ENCODE measurements at places on chromosomes 2 and 18. TPM values are rescaled to one million over a fixed set of nuclear protein-coding genes. Genes with fewer than 3 reads are reported as not detected.

DNA sequence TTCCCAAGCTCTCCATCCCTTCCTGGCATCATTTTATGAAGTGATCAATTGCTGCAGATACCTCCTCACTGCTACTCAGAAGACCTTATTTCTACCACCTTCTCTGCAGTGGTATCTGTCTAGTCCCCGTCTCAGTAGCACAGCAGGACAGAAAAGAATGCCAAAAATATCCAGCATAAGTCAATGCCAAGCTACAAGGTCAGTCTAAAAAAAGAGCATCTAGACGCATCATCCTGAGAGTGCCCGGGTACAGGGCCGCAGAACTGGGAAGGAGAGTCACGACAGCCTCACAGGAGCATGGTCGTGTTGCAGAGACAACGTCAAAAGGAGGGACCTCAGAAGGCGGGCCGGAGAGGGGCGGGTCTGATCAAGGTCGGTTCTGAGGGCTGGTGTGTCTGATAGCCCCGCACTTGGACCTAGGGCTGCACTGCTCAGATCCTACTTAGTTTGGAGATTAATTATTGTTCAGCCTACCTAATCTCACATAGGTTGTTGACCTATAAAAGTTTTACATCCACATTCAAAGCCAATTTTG, 24.3 kb upstream of the SNTG2 start:
- DNase-seq = no peak

GREB1L gene
- 0.60 TPM for total RNA-seq

DNA sequence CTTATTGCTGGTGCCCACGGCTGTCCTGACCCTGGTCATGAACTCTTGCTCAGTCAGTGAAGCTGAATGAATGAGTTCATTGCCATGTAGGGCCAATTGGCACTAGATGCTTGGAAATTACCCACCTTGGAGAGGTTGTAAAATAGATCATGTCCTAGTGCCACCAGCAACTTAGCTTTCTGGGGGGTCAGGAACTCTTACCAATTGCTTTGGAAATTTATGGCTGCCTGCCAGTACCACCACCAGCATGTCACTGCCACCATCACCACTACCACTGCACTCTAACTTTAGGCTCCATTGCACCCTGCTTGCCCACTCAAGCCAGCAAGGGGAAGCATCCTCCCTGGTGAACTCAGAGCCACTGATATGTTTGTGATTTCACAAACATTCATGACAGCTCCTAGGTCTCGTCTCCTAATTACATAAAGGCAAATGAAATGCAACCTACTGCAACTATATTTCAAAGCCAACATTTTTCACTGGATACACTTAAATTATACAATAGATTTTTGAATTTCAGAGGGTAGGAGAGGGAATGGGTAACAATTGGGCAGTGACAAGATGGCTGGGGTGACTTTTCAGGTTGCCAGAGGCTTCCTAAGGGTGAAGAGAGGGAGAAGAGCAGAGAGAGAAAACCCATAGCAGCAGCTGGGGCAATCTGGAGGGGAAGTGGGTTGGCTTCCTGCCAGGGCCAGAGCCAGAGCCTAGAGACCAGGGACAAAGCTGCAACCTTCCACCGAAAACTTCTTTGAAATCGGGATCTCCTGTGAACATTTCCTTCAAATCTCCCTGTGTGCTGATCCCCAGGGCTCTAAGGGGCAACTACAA, 3.5 kb upstream of the EMILIN1 start:
- no peak for DNase-seq

DNA sequence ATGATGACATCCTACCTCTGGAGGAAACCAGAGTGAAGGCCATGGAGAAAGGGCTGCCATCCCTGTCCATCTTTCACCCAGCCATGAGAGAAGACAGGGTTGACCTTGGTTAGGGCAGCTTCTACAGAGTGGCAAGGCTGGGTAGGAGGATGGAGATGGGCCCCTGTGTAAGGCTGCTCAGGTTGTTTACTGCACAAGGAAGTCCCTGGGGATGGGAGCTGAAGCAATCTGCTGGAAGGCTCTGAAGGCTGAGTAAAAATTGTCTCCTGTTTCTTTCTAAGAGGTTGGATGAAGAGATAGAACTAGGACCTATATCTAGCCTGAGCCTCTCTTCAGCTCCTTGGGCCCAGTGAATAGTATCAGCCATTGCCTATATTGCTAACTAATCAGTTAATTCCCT, 14.4 kb downstream of the ELMOD3 start:
- no peak for DNase-seq

GRCh38 chr18:35050028-35050546, 8.9 kb downstream of the MAPRE2 start:
- no peak for DNase-seq

RND3 gene
- 160 TPM for total RNA-seq

GRCh38 chr2:74119339-74119738, 28.4 kb downstream of the BOLA3 start:
- no peak for DNase-seq

GRHL1 gene
- 0.81 TPM for total RNA-seq

TRIM43 gene
- not detected for total RNA-seq

- DNase-seq = no peak
Observed at GRCh38 chr2:1227274-1227900, 185.9 kb upstream of the TPO start.

- no peak for DNase-seq
Observed at GRCh38 chr2:197285361-197285760, 25.2 kb downstream of the ANKRD44 start.

KIF1A gene
- total RNA-seq = 4.3 TPM

- DNase-seq = no peak
Observed at GRCh38 chr18:54718408-54718773, 109.9 kb upstream of the RAB27B start.

ARHGAP25 gene
- total RNA-seq = 0.43 TPM

DNA sequence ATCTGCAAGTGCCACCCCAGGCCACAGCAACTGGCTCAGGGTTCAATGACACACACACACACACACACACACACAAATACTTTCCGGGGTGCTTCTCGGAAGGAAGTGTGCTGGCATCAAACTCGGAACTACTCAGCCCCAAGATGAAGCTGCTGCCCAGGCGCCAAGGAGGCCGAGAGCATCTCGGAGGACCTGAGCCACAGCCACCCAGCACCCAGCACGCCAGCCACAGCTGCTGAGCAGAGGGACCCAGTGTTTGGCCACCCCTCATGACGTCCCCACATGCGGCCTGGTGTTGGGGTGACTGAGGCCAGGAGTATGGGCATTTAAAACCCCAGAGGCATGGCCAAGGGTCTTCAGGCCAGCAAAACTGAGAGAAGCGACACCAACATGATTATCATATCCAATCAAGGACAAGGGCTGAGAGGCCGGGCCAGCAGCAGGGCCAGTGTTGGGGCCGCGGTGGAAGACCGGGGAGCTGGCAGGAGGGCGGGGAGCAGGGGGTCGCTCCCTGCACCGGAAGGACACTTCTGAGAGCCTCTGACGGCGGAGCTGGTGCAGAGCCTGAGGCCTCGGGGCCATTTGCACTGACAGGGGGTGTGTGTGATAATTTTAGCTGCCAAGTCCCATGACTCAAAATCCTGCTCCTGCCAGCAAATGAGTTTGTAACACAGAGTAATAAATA, 61.8 kb downstream of the BIN1 start:
- peak; percentile 75 for DNase-seq

SH3BP4 gene
- total RNA-seq = 60.1 TPM

GRCh38 chr2:72570413-72570812, 255.4 kb downstream of the EXOC6B start:
- no peak for DNase-seq

DNA sequence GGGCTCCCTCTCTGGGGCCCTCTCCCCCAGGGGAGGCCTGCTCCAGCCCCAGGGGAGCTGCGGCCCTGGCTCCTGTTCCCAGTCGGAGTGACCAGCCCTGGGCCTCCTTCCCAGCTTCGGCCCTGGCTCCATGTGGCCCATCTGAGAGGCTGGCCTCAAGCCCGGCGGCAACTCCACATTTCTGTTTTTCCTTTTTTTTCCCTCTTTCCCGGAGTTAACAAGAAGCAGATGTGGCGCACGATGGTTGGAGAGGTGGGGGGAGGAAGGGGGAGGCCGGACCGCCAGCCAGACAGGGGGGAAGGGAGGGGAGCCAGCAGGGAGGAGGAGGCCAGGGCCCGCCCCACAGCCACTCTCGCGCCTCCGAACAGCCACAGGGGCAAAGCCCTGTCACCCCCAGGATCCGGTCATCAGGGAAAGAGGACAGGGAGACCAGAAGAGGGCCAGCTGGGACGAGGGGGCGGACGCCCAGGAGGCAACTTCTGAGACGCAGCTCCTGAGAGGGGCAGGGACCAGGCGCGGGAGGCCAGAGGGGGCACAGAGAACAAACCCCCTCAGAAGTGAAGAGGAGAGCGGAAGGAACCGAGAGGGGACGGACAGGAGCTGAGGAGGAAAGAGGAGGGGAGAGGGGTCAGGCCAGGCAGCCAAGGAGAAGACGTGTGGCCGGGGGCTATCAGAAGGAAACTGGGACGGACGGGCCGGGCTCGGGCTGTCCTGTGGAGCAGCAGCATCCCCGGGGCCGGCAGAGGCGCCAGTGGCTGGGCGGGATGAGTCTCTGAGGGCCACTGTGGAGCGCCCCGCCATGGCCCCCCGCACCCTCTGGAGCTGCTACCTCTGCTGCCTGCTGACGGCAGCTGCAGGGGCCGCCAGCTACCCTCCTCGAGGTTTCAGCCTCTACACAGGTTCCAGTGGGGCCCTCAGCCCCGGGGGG, at the start of gene EMILIN1:
EMILIN1 (plus strand) TSS at position 349 of the 928 bp plus-strand sequence; CDS start at position 800, 451 bp downstream.
- peak; percentile 96 for DNase-seq

DNA sequence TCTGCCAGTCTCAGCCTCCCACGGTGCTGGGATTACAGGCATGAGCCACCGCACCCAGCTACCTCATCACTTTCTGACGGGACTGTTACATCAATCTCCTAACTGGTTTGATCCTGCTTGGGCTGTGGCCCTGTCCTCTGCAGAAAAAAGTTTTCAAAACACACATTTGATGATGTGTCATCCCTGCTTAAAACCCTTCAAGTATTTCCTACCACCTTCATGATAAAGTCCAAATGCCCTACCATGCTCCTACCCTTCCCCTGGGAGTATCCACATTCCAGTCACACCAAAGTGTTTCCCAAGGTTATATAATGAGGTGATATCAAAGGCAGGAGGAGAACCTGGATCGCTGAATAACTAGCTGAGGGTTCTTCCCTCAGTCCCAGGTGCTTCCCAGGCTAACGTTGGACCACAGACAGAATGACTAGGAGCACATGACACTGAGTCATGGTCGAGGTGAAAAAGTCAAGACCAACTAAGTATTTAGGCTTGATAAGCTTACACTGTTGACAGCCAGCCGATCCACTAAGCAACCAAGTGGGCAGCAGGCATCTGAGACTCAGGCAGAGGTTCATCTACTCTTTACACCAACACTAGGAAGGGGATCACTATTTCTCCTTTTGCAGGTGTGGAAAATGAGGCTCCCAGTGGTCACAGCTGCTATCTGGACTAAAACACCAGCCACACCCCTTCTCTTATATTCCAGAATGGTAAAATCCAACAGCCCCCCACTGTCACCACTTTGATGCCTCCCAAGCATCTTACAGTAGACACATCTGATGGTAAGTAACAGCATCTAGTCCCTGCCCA, 31.8 kb downstream of the CYRIA start:
- no peak for DNase-seq

DNA sequence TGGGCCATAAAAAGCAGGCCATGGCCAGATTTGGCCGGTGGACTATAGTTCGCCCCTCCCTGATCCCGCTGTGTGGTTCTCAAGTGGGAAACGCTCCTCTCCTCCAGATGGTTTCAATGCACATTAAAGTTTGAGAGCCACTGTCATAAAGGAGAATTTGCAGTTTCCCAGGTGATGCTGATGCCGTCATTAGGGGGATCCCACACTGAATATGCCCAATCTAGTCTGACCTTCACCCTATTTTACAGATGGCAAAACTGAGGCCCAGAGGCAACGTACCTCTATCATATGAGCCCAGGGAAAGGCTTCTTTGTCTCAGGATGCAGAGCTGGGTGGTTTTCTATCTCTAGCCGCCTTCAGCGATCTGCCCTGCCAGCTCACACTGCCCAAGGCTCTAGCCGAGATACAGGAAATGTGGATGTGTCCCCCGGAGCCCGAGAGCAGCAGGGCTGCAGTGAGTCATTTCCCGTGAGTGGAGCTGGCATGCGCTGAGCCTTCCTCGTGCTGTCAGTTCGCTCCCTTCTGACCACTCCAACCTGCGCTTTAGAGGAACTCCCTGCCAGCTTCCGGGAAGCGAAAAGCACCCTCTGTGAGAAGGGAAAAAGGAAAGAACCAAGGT, 116.2 kb downstream of the SMAD7 start:
- DNase-seq = peak; percentile 92

CERKL gene
- total RNA-seq = not detected

NBEAL1 gene
- total RNA-seq = 28.6 TPM

- no peak for DNase-seq
Observed at GRCh38 chr18:62781262-62781661, 65.9 kb downstream of the PHLPP1 start.

DNA sequence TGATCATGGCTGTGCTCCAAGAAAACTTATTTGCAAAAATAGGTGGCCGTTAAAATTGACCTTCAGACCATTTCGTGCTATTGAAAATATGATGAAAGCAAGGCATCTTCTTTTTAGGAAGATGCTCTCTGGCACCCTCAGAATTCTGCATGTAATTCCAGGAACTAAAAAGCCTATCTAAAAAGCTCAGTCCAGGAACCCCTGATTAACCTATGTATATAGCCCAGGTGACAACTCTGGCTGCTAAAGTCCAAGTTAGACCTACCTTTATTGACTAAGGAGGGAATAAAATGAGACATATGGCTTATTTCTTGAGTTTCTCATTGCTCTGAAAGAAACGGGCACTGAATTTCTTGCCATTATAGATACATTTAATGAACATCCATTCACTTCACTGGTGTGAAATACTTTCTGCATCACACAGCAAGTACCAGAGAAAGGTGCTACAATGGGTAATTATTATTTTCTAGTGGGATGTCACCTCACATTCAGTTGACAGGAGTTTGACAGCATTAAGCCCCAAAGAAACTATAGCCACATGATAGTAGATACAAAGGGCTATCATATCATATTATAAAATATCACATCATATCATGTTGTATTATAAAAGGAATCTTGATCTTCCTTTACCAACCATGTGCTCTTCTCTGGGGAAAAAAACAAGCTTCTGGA, 83.8 kb downstream of the EPHA4 start:
- DNase-seq = no peak

DNA sequence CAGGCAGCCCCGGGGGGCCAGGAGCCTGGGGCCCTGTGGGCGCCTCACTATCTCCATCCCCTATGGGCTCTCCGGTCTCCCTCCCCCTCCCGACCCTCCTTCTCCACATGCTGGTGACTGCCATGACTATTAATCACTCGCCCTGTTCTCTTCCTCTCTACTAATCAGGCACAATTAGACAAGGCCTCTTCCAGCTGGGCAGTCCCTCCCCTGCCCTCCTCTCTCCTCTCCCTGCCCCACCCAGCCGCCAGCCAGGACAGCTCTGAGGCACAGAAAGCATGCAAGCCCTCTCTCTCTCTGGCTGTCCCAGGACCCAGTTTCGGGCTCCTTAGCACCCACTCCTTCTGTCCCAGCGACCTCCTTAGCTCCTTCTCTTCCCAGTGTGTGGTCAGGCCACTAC, 5.8 kb downstream of the ASIC4 start:
- no peak for DNase-seq

All from osteocyte (in vitro differentiated cells).